Naive thymus-derived CD8-positive, alpha-beta T cell (primary cell): ENCODE measurements at places on chromosomes 2 and 18.

GRCh38 chr2:236162031-236162845 lies 5.9 kb downstream of the GBX2 start:
- DNase-seq = no peak

DNA sequence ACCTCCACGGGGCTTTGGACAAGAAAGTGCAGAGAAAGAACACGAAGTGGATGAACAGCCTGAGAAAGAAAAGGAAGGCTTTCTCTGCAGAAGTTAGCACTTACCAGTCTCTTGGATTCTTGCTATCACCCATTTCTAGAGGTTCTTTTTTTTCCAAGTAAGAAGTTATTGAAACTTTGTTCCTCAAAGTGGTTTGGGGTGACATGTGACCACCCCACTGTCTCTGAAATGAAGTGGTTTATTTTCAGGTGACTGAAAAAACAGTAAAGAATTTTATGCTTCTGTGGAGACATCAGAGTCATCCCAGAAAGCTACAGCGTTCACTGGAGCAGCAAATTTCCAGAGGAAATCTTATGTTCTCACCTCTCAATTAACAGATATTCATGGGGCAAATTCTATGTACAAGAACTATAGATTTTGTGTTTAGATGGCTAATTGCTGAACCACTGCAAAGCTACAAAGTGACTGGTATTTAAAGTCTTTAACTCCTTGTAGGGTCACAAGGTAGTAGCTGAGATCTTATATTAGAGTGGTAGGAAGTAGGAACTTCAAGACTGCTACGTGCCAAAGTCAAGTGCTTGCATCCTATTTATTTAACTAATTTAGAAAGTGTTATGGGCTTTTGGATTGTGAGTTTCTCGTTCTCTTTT lies 267.5 kb downstream of the TGIF1 start:
- DNase-seq = no peak

- peak; percentile 78 for DNase-seq
Observed at GRCh38 chr2:74250189-74250631, 51.8 kb downstream of the MTHFD2 start.

DNA sequence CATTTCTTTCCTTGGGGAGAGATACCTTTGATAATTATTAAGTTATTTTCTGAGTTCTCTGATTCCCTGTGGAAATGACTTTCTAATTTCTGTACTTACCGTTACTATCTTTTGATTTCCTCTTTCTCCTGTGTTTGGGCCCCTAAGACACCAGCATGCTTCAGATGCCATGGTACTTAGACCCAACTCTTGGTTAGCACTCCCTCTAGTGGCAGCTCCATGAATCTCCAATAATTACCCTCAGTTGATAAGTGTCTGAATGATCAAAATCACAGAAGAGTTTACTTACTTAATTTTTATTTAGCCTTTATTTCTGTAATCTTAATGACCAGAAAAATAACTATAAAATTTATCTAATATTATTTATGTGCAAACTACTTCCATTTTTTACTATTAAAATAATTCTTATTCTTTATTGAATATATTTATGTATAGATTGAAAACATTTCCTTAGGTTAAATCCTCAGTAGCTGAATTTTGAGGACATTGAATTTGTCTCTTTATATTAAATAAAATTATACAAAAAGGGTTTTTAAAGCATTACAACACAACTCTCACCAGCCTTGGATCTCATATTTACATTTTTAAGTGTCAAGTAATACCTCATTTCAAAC lies 300.4 kb downstream of the KCNS3 start:
- DNase-seq = peak; percentile 20
